ENCODE measurements at places on chromosomes 7 and 10.

GRCh38 chr10:77514870-77515269 is 122.7 kb downstream of the KCNMA1 start:
- DNase-seq, result no peak

- DNase-seq, result no peak
Measured at GRCh38 chr7:27143950-27144780, 684 bp upstream of the HOXA5 start.

- DNase-seq, result no peak
Measured at GRCh38 chr10:22243321-22243720, 25.5 kb upstream of the EBLN1 start.

DNA sequence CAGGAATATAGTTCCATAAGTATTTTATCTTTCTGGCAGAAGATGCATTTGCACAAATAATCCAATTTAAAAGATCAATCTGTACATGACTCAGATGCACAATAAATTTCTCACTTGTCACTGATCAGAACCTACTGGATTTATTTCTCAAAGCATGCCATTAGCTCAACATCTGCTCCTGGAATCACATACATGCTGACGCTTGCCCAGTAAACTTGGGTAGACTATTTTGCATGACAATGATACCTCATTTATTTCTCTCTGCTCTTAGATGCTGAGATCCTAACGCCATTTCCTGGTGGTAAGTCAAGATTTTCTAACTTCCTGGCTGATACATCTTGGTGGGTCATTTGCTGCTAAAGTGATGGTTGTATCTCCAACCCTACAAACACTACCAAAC is 33.8 kb upstream of the C10orf120 start:
- DNase-seq, result no peak
